HCT116 (cell line): ENCODE measurements at places on chromosomes 1 and 21. TPM values are rescaled to one million over a fixed set of nuclear protein-coding genes. Genes with fewer than 3 reads are reported as not detected.
A peak's percentile ranks its signal among the peaks of the same experiment; 100 is the strongest.

Gene BOLA1
- 20.4 TPM for total RNA-seq

Gene CAMSAP2
- 25.0 TPM for total RNA-seq

Gene GJA9
- not detected for total RNA-seq

Gene ENAH
- total RNA-seq: 100 TPM

Gene KCNJ9
- total RNA-seq: 0.05 TPM

Gene OR14K1
- not detected for total RNA-seq

Gene RAB42
- not detected for total RNA-seq

GRCh38 chr1:208520438-208521099 is 276.4 kb upstream of the PLXNA2 start:
- no peak overlapping the region for H3K27ac ChIP-seq
- no peak overlapping the region for H3K4me3 ChIP-seq
- H3K4me1 ChIP-seq: no peaks in the 10 kb centered on the region
- H3K36me3 ChIP-seq: no peaks in the 10 kb centered on the region
- DNase-seq: no peak
- H3K27me3 ChIP-seq: no peaks in the 10 kb centered on the region

DNA sequence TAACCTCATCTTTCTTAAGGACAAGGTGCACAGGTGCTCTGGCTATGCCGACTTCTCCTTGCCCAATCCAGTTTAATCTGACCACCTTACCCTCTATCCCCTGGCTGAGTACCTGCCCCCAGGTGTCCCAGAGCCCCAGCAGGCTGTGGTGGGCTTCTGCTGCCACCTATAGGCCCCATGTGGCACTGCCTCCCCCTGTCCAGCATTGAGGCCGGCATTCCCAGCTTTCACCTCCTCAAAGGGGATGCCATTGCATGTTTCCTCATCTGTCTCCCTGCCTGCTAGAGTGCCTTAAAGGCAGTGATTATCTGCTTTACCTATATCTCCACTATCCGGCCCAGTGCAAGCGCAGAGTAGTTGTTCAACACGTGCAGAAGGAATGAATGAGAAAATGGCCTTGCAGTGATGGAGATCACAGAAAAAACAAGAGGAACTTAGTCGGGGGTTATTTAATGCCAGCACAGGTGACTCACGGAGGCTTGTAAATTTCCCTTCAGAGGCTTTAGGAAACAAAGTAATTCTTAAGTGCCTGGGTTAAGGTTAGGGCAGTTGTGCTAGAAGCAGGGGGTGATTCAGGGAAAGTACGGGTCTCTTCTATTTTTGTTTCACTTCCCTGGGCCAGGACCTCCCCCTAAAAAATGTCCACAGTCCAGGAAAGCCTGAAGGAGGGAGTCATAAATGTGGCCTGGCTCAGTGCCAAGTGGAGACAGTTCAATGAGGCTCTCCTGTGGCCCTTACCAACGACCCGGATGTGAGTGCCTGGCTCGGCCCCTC is 131.8 kb upstream of the NGF start:
- no peak overlapping the region for H3K27ac ChIP-seq
- no peaks in the 10 kb centered on the region for H3K36me3 ChIP-seq
- DNase-seq: peak; percentile 31
- no peaks in the 10 kb centered on the region for H3K27me3 ChIP-seq

GRCh38 chr1:1630965-1631781 is 800 bp upstream of the MMP23B start:
- no peak overlapping the region for H3K4me3 ChIP-seq
- no peak overlapping the region for H3K27ac ChIP-seq
- DNase-seq: no peak
- H3K4me1 ChIP-seq: peaks cover 4% of the 10 kb centered on the region

GRCh38 chr1:202029171-202029665 is 18.8 kb downstream of the ELF3 start:
- H3K27me3 ChIP-seq: no peaks in the 10 kb centered on the region
- DNase-seq: peak; percentile 73
- no peaks in the 10 kb centered on the region for H3K36me3 ChIP-seq

DNA sequence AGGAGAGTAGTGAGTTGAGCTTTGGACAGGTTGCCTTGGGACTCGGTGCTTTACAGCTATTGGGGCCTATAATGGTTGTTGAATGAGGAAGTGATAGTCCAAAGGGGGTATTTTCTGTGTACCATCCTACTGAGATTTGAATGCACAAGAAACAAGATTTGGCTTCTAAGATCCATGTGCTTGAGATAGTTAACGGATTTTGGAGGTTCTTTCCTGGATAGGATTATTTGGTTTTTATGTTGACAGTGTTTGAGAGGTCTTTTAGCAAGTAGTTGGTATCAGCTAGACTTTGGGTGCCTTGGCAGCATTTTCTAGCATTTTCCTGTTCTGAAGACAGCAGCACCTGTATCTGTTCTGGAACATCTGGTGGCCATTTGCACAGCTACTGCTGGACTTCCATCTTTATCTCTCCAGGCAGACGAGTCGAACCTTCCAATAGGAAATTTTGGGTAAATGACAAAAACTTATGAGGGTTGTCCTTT is 3.6 kb upstream of the SCAF4 start:
- H3K4me3 ChIP-seq: no peak overlapping the region
- H3K27ac ChIP-seq: no peak overlapping the region
- H3K4me1 ChIP-seq: peaks cover 5% of the 10 kb centered on the region
- no peaks in the 10 kb centered on the region for H3K36me3 ChIP-seq
- H3K27me3 ChIP-seq: no peaks in the 10 kb centered on the region
- DNase-seq: no peak

DNA sequence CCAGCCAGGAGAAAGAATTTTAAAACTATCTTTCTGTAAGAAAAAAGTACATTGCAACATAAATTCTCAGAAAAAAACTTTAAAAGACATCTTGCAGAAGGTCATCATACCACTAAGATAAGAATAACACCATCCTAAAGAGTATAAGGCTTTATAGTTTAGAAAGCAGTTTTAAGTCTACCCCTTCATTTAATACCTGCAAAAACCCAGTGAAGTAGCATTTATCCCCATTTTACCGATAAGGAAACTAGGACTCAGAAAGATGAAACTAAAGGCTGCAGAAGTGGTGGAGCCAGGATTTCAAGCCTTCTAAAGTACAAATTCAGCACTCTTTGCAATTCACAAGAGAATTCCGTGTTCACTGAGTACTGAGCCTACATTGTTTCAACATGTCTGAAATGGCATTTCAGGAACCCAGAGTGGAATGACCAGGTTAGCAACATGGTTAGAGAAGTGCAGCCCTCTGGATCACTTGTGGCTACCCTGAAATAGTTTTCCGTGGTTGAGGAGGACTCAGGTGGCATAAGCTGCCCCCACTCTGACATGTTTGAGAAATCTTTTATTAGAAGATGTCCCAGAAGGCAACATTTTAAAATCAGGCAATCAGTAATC is 6.7 kb downstream of the MYCL start:
- H3K27ac ChIP-seq: no peak overlapping the region
- H3K27me3 ChIP-seq: no peaks in the 10 kb centered on the region
- peaks cover 30% of the 10 kb centered on the region for H3K4me1 ChIP-seq
- no peak for DNase-seq

- no peak overlapping the region for H3K27ac ChIP-seq
- no peaks in the 10 kb centered on the region for H3K36me3 ChIP-seq
- DNase-seq: no peak
Measured at GRCh38 chr1:204274446-204274845, 60.7 kb upstream of the GOLT1A start.

DNA sequence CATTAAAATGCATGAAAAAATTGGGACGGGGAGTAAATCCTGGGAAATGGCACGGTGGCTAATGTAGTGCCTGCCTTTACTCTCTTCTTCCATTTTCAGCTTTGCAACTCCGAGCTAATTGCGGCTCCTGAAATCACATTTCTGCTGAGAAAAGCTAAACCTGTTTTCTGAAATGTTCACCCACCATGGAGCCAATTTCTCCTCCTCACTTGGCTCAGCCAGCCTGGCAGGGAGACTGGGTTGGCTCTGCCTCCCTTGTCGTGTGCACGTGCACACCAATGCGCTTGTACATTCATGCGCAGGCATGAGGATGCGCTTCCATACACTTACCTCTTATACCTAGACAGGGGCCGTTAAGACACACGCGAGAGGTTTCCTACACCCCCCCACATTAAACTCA is 165.4 kb downstream of the PLXNA2 start:
- no peaks in the 10 kb centered on the region for H3K36me3 ChIP-seq
- no peak for DNase-seq
- peaks cover 29% of the 10 kb centered on the region; the same call in 1 of the 2 replicates for H3K27me3 ChIP-seq
- H3K4me3 ChIP-seq: no peak overlapping the region

DNA sequence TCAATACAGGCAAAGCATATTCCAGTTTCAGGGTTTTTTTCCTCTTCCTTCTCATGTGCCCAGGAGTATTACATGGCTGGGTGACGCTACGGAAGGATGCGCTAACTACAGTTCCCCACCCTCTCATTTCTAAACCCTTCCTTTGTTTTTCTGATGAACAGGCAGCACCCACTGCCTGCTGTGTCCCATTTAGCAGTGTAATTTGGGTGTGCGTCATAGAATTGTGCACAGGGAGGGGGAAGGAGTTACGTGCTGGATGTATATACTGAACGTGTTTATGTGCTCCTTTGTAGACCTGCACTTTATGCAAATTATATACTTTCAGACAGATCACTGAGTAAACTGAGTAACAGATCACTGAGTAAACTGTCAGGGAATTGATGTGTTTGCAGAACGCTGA is 44.5 kb downstream of the ELAPOR1 start:
- H3K4me1 ChIP-seq: no peaks in the 10 kb centered on the region
- DNase-seq: no peak
- H3K4me3 ChIP-seq: no peak overlapping the region
- H3K36me3 ChIP-seq: no peaks in the 10 kb centered on the region
- H3K27me3 ChIP-seq: no peaks in the 10 kb centered on the region
- H3K27ac ChIP-seq: no peak overlapping the region

DNA sequence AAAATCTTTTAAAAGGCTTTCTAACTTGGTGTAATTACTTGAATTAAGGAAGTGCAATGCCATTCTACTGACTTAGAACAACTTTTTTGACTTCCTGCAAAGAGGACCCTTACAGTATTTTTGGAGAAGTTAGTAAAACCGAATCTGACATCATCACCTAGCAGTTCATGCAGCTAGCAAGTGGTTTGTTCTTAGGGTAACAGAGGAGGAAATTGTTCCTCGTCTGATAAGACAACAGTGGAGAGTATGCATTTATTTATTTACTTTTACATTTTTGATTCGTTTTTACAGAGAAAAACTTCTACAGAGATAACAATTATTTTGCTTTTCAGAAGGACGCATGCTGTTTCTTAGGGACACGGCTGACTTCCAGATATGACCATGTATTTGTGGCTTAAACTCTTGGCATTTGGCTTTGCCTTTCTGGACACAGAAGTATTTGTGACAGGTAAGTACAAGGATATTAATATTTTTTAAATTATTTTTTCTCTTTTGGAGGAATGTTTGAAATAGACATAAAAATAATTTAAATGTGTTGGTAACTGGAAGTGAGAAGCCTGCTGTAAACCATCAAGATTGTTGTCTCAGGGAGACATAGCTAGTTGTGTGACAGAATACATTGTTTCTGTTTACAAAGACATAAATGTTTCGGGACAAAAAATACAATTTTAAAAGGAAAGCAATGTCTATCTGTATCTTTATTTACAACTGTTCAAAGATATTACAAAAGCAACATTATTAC is at the start of gene PTPRC:
Gene PTPRC, plus strand, starts transcription at position 147 of the 742 bp plus-strand sequence. Its CDS starts 229 bp downstream, at position 376.
- no peaks in the 10 kb centered on the region for H3K27me3 ChIP-seq
- no peak for DNase-seq
- no peaks in the 10 kb centered on the region for H3K36me3 ChIP-seq
- H3K4me3 ChIP-seq: no peak within 1 kb of the TSS

DNA sequence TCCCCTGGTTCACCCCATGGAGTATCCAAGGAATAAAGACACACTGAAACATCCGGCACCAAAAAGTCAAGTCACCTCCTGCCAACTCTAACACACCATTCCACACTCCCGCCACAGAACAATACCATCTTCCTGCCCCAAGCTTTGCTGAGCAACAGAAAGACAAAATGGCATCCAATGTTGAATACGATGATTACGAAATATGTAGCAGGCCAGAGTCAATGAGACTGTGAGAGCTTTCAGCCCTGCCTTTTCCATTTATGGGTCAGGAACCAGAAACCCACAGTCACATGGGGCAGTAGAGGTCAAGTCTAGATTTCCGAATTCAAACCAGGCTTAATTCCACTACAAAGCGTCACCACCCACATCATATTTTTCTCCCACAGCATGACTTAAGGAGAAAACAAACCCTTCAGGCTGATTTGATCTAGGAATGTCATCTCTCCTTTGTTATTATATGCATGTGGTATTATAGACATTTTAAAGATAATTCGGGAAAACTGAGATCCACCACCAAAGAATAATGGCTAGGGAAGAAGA is 249.8 kb downstream of the SETD4 start:
- no peak overlapping the region for H3K4me3 ChIP-seq
- no peaks in the 10 kb centered on the region for H3K27me3 ChIP-seq
- no peaks in the 10 kb centered on the region for H3K36me3 ChIP-seq
- no peaks in the 10 kb centered on the region for H3K4me1 ChIP-seq
- no peak overlapping the region for H3K27ac ChIP-seq

GRCh38 chr1:51574796-51575195 is 42.1 kb upstream of the OSBPL9 start:
- no peak overlapping the region for H3K4me3 ChIP-seq
- DNase-seq: no peak
- no peak overlapping the region for H3K27ac ChIP-seq
- no peaks in the 10 kb centered on the region for H3K36me3 ChIP-seq
- peaks cover 13% of the 10 kb centered on the region for H3K4me1 ChIP-seq
- no peaks in the 10 kb centered on the region for H3K27me3 ChIP-seq

- H3K27ac ChIP-seq: no peak overlapping the region
- DNase-seq: no peak
- H3K36me3 ChIP-seq: no peaks in the 10 kb centered on the region
- no peaks in the 10 kb centered on the region for H3K4me1 ChIP-seq
- H3K27me3 ChIP-seq: no peaks in the 10 kb centered on the region
- no peak overlapping the region for H3K4me3 ChIP-seq
Measured at GRCh38 chr1:224726441-224727182, 110.5 kb downstream of the CNIH3 start.

- H3K27me3 ChIP-seq: no peaks in the 10 kb centered on the region
- H3K27ac ChIP-seq: no peak overlapping the region
- no peaks in the 10 kb centered on the region for H3K36me3 ChIP-seq
Measured at GRCh38 chr1:47725000-47725473, 272.1 kb downstream of the TRABD2B start.

DNA sequence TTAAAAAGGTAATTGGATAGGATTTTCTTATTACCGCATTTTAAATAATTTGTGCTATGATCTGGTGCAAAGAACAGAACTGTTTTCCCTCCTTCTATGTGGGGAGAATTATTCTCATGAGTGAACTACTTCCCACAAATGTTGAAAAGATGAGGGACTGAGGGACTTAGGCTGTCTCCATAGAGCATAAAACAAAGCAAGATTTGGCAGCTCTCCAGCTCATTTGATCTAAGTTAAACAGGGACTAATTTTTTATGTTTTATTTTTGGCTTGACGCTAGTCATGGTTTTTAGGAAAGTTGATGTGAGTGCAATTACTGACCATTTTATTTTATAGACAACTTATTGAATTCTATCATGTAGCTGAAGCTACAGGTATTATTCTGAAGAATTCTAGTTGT is 362.3 kb downstream of the HLX start:
- no peaks in the 10 kb centered on the region for H3K27me3 ChIP-seq
- no peaks in the 10 kb centered on the region for H3K36me3 ChIP-seq
- DNase-seq: no peak
